SW 1271 (cell line): ENCODE measurements at places on chromosomes 1 and 21.

- no peak for DNase-seq
These were observed 71.2 kb upstream of the DUSP10 start for GRCh38 chr1:221812905-221813597.

- DNase-seq: no peak
These were observed 80.3 kb upstream of the ZNF281 start for GRCh38 chr1:200490183-200490582.

GRCh38 chr1:39226836-39227235, 22.3 kb downstream of the MACF1 start:
- no peak for DNase-seq

- no peak for DNase-seq
These were observed 29.2 kb downstream of the ZNF281 start for GRCh38 chr1:200380589-200381021.

- DNase-seq: peak; percentile 3
These were observed 57.8 kb downstream of the EPB41 start for GRCh38 chr1:28971980-28972771.

DNA sequence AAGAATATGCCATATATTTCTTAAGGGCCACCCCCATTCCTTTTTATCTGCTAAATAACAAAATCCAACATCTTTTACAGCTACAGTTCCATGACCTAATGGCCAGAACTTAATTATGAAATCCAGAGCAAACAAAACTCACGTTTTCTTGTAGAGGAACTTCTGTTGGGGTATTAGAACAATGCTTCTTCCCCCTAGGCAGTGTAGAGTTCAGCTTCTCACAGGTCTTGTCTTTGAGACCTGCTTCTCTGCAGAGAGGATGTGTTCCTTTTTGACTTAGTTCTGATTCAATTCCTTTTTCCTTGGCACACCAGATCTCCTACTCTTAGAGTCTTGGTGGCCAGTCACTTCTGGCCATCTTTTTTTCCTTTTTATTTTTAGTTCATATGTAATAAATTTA, 22.2 kb downstream of the VAV3 start:
- DNase-seq: no peak

DNA sequence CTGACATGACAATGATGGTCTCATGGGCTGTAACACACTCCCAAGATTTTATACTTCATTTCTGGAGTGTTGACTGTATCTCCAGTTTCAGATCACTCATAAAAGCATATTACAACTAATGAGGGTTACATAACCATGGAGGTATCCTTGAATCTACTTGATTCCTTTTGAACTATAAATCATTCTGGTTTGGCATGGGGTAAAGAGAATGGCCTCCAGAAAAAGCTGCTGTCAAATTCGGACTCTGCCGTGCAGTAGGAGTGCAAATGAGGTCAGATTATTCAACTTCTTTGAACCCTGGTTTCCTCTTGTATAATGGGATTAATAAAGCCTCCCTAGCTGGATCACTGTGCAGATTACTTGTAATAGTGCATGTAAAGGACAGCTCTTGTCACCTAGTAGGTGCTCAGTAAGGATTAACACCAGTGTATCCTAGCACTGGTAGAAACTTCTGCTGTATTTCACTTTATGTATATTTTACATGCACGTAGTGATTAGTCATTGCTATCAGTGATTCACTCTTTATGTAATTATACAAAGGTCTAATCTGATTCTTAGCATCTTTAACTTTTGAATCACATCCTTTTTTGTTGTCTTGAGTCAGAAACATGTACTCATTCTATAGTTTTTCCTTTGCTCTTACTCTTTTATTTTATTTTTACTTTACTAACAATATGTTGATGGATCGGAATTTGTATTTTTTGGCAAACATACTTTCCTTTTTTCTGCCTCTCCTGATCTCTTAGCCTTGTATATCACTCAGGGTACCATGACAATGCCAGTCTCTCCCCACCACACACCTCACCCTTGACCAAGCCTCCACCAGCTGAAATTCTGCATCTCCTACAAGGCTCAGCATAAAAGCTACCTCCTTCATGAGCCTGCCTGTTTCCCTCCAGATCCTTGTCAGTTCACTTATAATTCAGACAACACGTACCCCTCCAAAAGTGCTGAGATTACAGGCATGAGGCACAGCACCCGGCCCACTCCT, 3.2 kb downstream of the LRRC8C start:
- peak; percentile 69 for DNase-seq

- no peak for DNase-seq
These were observed 93.9 kb upstream of the ADGRL2 start for GRCh38 chr1:81706650-81707435.

DNA sequence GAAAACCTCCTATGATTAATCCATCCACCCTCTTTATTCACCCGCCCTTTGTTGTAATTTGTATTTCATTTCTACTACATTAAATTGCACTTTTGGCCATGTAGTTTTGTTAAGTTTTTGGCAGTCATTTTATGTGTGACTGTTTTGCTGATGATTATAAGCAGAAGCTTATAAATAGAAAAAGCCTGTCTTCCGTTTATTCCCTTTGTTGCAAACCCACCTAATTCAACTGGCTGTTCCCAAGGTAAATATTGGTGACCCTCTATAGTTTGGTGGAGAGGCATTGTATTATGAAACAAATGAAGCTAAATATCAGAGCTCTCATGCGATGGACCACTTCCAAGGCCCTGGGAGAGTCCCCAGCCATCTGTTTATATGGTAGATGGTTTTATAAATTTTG, 36.7 kb upstream of the IGSF3 start:
- DNase-seq: no peak

DNA sequence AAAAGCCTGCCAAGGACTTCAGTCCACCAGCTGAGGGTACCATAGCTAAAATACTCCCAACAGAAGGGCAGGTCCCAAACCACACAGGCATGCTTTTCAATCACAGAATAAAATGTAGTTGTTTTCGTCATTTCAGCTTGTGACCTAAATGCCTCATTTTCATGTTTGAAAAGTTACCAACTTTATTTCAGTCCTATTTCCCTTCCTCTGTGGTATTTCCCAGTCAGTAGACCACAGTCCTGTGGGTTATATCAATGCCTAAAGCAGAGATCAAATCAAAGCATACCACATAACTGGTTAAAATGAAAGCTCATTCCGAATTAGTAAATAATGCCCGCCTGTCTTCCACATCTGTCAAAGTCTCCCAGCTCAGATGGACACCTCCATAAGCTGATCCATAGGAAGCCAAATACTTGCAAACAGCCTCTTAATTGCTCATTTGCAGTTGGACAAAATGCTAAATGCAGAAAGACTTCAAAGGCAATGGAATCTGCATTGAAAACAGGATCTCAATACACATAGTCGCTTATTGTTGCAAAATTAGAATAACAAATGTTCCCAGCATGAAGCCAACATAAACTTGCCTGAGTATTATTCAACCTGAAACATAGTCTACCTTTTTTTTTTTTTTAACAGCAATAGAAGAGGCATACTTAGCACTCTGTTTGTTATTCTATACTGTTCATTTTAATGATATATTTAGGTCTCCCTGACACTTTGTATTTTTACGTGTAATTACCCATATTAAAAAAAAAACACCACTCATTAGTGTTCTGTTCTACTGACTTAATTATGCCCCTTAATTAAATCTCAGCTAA, 53.9 kb downstream of the NR5A2 start:
- no peak for DNase-seq

DNA sequence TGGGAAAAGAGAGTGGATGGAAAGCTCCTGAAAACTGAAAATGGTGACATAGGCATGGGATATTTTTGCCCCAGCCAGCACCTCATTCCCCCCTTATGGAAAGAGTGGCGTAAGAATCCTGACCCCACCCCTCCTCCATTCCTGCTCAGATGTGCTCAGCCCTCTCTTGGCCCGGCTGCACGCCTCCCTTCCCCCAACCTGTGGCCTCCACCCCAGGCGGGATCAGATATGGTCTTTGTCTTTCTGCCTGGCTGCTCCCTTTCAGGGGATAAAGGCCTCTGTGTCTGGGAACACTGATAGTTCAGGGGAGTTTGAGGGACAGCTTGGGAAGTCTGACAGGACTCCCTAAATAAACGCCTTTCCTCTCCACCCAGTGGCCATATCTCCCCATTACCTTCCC, 49.8 kb downstream of the KIRREL1 start:
- DNase-seq: no peak

GRCh38 chr1:203684094-203684493, 57.5 kb downstream of the ATP2B4 start:
- no peak for DNase-seq

- peak; percentile 3 for DNase-seq
These were observed 33.7 kb downstream of the RAB3B start for GRCh38 chr1:51956528-51957509.

DNA sequence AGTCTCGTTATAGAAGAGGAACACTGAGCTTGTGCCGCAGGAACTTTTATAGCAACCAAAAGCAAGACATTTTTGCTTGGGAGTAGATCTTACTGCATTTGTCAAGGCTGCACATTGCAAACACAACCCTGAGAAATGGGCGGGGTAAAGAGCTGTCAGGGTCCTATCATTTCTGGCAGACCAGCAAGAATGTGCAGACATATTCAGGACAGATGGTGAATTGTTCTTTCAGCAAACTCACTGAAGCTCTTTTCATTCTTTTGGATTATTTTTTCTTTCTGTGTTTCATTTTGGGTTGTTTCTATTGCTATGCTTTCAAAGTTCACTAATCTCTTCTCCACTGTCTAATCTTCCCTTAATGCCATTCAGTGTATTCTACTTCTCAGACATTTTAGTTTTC, 5.1 kb upstream of the ACTN2 start:
- DNase-seq: no peak

GRCh38 chr1:170562646-170563338, 30.8 kb downstream of the GORAB start:
- DNase-seq: peak; percentile 38

- no peak for DNase-seq
These were observed 96.9 kb downstream of the SMYD2 start for GRCh38 chr1:214377886-214378285.

- DNase-seq: no peak
These were observed 81.3 kb upstream of the C21orf91 start for GRCh38 chr21:17900281-17900989.

DNA sequence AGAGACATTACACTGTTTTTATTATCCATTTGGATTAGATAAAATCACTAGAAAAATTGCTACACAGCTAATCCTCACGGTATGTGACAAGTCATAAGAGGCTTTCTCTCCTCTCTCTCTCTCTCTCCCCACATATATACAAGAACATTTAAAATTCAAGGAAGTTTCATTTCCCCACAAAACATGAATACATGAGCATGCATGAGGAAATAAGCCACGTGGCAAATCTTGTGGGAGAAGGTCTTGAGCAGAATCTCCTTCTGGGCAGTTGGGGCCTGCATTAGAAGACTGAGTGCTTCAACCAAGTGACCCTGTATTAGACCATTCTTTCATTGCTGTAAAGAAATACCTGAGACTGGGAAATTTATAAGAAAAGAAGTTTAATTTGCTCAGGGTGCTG, 1313.1 kb downstream of the MRPL39 start:
- DNase-seq: no peak

GRCh38 chr1:42880384-42880783, 34.0 kb downstream of the ZNF691 start:
- no peak for DNase-seq

- DNase-seq: no peak
These were observed 13.4 kb downstream of the TSNAX start for GRCh38 chr1:231541842-231542241.

- DNase-seq: no peak
These were observed 1.7 kb downstream of the NASP start for GRCh38 chr1:45585496-45586075.

DNA sequence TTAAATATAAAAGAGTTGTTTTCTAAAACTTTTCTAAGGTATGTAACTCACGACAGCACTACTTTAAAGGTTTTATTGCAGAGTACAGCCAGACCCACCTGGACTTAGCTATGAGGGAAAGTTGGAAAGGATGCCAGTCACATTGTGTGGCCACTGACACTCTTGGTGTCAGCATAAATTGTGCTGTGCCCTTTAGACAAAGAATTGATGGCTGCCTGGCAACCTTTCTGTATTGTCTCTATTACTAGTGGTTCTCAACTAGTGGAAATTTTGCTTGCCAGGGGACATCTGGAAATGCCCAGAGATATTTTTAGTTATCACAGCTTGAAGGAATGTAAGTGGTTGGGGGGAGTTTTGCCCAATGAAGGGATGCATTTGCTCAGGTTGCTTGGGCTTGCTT, 117.5 kb upstream of the APP start:
- DNase-seq: no peak

DNA sequence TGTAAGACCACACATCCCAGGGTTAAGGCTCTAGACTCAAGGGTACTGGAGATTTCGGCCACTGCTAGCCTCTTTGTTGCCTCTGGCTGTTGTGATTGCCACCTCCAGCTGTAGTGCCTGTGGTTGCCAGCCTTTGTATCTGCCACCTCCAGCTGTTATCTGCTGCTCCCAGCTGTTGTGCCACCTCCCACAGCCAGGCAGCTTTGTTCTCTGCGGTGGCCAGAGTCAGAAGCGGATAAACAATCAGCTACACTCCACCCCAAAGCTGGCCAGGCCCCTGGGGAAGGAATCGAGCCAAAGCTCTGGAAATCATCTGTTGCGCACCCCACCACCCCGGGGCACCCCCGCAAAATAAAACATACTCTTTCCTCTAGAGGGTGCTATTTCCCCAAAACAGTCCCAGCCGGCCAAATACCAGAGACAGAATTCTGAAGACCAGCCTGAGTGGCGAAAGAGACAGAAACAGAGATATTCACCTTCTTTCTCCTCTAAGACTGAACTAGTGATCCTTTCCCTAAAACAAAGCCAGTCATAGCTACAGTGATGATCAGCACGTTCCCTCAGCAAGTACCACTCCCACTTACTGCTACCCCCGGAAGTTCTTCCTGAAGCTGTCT, 14.8 kb upstream of the PIGM start:
- no peak for DNase-seq

DNA sequence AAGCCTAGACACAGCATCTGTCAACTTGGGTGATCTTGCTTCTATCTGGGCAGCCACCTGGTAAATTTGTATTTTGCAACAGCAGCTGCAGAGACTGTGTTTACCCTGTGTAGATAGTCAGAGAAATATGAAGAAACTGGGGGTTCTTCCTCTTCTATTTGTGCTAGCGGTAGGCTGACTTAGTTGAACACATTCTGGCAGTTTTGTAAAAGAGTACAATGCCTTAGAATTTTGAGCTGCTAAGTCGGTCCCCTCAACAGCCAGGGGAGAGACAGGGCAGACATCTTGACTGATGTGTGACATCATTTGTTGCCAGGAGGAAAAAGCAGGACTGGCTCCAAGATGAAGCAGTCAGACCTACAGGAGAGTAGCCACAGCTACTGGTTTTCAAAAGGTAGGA, 53.7 kb downstream of the KCNJ6 start:
- DNase-seq: no peak

- no peak for DNase-seq
These were observed 259.0 kb downstream of the FOXD2 start for GRCh38 chr1:47696737-47697441.

- DNase-seq: no peak
These were observed 247.0 kb downstream of the RERE start for GRCh38 chr1:8570465-8570864.
